Erythroblast (primary cell): ENCODE measurements at places on chromosomes 13 and 19.

DNA sequence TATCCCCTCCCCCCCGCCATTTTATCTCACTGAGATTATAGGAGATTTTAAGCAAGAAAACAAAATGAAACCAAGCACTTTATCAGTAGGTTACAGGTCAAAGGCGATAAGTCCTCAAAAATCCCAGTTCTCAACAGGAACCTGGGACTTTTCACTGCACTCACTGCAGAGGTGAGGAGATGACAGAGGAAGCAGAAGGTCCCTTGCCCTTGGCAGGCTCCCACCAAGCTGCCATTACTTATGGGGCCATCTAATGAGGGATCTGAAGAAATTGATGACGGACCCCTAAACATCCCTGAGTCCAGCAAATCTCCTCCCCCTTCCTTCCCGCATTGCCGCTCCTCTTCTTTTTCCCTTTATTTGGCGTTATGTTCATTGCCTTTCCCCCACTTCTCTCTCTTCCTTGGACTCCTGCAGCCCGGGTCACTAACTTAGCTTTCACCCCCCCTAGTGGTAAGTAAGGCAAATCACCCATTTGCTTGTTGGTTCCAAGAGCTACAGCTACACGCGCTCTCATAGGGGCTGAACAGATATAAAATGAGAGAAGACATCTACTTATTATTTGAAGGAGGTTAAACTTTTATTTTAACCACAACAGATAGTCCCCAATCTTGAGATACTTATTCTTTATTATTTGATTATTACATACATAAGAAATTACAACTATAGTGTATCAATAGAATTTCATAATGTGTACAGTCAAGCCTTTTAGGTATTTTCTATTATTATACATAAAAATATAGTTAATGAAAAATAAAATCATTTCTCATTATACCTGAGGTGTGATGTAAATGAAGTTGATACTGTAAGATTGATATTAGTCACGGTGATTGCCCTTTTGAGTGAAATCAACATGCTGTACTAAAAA, 52.0 kb upstream of the ARGLU1 start:
- peak; percentile 43 for DNase-seq

DNA sequence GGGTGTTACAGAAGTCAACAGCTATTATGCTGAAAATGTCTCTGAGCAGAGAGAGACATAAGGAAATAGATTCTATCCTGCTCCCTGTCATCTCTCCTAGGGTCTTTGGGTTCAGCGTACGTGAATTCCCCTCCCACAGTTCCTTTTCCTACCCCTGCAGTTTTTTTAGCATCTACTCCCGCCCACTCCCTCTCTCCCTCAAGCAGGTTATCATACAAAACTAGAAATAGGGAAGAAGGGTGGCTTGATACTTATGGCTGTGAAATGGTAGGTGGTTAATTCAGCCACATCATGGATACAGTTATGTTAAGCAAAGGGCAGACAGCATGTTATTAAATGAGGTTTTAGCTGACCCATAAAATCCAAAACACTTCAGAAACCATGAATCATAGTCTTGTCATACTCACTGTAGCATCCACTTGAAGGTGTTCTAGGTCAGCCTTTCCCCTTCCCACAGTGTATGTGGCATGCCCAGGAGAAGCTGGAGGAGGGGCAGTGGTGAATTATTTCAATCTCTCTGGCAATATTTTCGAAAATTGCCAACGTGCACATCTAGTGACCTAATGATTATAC, 236.8 kb upstream of the SERP2 start:
- no peak for DNase-seq

- no peak for DNase-seq
These were observed 65.9 kb downstream of the CHST8 start for GRCh38 chr19:33687481-33688170.

DNA sequence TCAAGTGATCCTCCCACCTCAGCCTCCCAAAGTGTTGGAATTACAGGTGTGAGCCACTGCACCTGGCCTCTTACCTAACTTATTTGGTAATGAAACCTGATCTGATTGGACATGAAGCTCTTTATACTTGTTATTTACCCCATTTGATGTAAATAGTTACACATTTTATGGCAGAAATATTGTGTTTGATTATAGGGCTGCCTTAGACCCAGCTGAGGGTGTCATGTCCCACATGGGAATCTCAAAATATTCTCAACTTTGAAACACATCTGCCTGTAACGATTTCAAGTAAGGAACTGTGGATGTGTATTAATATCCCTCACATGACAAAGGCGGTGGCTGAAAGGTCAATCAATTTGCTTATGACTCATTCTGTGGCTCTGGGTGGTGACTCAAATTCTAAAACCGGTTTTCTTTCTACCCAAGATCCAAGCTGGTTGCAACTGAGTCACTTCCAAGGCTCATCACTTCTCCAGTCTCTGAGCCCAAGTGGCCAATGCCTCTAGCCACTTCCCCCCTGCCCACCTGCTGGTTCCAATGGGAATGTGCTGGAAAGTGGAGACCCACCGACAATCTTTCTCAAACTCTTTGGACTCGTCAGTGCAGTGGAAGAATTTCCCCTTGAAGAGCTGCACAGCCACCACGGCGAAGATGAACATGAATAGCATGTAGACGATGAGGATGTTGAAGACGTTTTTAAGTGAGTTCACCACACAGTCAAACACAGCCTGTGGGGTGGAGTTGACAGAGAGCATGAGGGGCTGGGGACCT, 110.9 kb downstream of the IER2 start:
- DNase-seq, result peak; percentile 52

DNA sequence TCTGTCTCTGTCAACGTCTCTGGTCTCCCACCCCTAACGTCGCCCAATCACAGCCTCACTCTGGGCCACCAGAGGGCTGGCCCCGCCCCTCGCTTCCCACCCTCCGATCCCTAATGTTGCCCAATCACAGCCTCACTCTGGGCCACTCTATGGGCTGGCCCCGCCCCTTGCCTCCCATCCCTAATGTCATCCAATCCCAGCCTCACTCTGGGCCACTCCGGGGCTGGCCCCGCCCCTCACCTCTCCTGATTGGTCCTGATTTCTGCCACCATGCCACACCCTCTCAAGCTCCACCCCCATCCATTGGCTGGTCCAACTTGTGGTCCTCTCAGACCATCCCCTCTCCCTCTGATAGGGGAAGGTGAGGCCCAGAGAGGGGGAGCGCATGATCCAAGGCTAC, 24.9 kb downstream of the CELF5 start:
- DNase-seq, result peak; percentile 19
